ENCODE measurements at places on chromosomes 1 and 21.

- no peak for DNase-seq
These were observed 104.0 kb upstream of the BMP8A start for GRCh38 chr1:39387452-39387851.

GRCh38 chr1:56331892-56332567, 247.3 kb downstream of the PLPP3 start:
- DNase-seq: no peak

DNA sequence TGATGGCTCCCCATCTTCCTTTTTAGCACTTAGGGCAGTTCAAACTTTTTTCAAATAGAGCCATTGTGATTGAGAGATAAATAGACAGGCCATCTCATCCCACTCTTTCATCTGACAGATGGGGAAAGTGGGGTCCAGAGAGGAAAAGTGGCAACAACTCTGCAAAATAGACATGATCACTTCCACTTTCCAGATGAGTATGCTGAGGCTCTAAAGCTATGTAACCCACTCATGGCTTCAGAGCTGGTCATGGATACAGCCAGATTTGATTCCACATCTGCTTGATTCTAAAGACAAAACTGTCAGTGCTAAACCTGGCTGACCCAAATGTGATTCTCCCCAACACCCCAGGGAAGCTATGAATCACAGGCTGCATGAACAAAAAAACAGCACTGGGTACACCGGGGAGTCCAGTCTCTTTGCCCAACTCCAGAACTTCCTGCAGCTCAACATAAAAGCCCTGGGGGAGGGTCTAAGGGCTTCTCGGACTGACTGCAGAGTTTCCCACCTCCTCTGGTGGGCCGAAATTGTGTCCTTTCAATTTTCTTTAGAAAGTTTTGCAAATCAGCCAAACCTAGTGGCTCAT, 59.3 kb downstream of the PLPP3 start:
- DNase-seq: no peak

DNA sequence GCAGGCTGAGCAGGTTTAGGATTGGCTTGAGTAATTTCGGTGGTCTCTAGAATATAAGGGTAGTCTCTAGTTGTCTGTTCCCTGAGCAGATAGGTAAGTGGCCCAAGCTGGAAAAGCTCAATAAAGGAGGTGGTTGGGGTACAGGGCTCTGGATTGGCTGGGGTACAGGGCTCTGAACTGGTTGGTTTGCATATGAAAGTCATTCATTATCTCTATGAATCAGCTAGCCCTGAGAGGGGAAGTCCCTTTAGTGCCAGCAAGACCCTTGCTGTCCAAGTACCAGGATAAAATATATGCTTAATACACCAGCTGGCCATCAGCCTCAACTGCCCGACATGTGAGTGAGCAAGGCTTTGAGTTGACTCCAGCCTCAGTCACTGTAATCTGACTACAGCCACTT, 93.0 kb downstream of the ZBTB18 start:
- DNase-seq: no peak

DNA sequence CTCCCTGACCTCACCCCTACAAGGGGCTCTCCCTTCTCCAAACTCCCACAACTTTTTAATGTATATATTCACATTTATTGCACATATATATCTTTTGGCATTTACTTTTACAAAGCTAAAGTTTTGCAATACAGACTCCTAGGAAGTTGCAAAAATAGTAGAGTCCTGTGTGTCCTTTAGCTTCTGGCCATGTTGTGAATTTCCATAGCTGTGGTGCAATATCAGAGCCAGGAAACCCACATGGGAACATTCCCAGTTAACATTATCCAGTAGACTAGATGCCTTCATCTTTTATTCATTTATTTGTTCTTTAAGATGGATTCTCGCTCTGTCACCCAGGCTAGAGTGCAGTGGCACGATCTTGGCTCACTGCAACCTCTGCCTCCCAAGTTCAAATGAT, 343.0 kb downstream of the PCP4 start:
- no peak for DNase-seq

DNA sequence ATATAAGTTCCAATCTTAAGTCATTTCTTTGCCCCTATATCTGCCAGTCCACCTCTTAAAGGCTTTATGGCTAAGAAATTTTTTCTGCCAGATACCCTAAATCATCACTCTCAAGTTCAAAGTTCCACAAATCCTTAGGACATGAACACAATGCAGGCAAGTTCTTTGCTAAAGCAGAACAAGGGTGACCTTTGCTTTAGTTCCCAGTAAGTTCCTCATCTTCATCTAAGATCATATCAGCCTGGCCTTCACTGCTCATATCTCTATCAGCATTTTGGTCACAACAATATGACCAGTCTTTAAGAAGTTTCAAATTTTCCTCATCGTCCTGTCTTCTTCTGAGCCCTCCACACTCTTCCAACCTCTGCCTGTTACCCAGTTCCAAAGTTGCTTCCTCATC, 402.2 kb upstream of the RUNX1 start:
- DNase-seq: no peak

DNA sequence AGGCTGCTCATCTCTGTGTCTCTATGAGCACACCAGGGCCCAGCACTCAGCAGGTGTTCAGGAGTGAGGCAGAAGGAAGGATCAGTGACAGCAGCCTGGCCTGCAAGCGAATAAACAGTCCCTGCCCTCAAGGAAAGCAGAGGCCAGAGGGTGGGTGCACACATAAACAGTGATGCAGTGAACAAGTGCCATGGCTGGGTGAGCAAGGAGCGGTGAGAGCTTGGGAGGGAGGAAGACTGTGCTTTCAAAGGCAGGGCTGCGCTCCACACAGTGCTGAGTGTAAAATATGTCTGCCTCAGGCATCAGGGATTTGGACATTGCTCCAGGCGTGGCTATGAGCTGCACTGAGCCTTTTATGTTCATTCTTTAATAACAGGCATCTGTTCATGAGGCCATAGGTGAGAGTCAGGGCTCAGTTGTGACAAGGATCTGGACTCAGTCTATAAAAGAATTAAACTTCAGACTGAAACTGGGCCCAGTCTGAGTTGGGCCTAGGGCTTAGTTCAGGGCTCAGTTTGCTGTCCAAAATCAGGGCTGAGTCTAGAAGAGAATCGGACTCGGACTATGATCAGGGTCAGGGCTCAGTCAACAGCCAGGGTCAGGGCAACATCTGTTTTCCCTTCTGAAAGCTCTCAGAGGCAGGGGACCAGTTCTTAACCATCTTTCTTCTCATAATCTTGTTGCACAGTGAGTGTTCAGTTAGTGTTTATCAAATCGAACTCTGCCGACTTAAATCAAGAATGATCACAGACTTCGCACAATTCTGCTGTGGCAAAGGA, 213.7 kb downstream of the FOXD2 start:
- DNase-seq: no peak
